ENCODE measurements at places on chromosomes 12 and 14.

GRCh38 chr14:100469632-100470522 is 117.3 kb downstream of the BEGAIN start:
- H3K27ac ChIP-seq = no peak overlapping the region
- H3K27me3 ChIP-seq = no peaks in the 10 kb centered on the region
- H3K36me3 ChIP-seq = no peaks in the 10 kb centered on the region
- H3K4me3 ChIP-seq = no peak overlapping the region
- DNase-seq = no peak

DNA sequence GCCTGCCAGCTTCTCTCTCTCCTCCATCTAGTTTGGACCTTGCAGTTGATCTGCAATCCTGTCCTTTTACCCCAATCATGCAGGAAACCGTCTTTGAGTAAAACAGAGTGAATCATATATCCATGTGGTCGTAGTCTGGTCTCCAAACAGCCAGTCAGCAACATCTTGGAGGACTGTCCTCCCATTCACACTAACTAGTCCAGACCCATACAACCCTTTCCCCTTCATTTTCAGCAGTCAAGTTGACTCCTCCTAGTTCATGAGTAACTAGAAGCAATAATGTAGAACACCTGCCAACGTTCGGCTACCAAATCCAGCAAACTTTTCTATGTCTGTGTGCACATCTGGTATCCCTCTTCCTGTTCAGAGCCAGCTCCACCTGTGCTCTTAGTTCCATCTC is 10.8 kb upstream of the BIN2 start:
- no peaks in the 10 kb centered on the region for H3K36me3 ChIP-seq
- no peak overlapping the region for H3K4me3 ChIP-seq
- H3K4me1 ChIP-seq = no peaks in the 10 kb centered on the region
- no peak for DNase-seq
- no peak overlapping the region for H3K27ac ChIP-seq
- no peaks in the 10 kb centered on the region for H3K27me3 ChIP-seq

DNA sequence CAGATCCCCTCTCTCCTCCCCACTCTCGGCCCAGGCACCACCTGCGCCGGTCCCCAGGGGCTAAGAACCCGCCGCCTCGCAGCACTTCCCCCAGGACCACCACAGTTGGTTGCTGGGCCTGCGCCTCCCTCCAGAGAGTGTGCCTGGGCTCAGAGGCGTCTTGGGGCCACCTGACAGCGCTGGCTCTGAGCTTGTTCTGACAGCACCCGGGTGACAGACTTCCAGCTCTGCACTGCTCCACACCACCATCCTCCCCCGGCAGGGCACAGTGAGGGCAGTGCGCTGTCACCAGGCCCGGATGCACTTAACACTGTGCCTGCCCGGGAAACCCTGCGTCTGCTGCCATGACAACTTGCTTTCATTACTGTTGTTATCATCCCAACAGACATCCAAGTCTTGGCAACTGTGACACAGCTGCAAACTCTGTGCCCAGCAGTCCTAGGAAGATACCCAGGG is 6.6 kb downstream of the BRF1 start:
- no peaks in the 10 kb centered on the region for H3K27me3 ChIP-seq
- no peak overlapping the region for H3K27ac ChIP-seq
- H3K4me1 ChIP-seq = no peaks in the 10 kb centered on the region
- no peak overlapping the region for H3K4me3 ChIP-seq
- no peak for DNase-seq

DNA sequence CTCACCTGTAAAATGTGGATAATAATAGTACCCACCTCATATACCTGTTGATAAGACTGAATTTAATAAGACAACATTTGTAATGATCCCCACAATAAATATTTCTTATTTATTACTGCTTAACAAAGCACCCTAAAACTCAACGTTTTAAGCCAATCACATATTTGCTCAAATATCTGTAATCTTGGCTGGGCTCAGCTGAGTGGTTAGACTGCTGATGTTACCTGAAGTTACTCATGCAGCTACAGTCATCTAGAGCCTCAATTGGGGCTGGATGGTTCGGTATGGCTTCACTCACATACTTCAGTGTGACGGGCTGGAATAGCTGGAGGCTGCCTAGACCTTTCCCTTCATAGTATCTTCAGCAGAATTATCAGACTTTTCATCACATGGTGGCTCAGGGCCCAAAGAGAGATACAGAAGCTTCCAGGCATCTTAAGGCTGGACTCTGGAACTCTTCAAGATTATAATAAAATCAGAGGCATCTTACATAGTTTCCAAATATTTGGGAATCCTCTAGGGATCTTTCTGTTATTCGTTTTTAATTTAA is 4.3 kb upstream of the OR5AU1 start:
- no peak overlapping the region for H3K27ac ChIP-seq
- peaks cover 2% of the 10 kb centered on the region for H3K27me3 ChIP-seq
- DNase-seq = no peak
- H3K36me3 ChIP-seq = no peaks in the 10 kb centered on the region
- H3K4me3 ChIP-seq = no peak overlapping the region

DNA sequence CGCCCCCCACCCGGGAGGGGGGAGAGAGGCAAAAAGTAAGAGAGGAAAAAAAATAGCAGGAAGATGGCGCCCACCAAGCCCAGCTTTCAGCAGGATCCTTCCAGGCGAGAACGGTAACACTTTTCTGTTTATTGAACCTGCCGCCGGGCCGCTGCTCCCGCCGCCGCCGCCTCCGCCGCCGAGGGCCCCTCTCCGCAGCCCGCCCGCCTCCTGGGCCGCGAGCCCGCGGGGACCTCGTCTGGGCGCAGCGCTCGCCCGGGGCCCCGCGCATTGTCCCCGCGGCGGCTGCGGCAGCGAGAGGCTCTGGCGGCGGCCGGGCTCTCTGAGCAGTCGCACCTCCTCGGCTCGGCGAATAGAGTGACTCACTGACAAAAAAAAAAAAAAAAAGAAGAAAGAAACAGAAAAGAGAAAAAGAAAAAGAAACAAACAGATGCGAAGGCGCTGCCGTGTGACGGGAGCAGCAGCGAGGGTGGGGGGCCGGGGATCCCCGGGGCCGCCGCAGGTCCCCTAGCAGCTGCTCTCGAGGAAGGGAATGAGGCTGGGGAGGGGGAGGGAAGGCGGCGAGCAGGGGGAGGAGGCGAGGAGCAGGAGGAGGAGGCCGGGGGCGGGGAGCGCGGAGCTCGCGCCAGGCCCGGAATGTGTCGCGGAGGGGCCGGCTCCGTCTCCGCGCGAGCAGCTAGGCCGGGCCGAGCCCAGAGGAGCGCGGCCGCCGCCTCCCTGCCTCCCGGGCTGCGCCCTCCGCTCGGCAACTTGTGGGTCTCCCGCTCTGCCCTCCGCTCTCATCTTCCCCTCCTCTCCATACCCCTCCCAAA is 781 bp downstream of the NPAS3 start:
- no peaks in the 10 kb centered on the region for H3K36me3 ChIP-seq
- no peaks in the 10 kb centered on the region for H3K27me3 ChIP-seq
- H3K27ac ChIP-seq = no peak overlapping the region

- H3K4me3 ChIP-seq = no peak overlapping the region
- no peak for DNase-seq
- no peaks in the 10 kb centered on the region for H3K4me1 ChIP-seq
- H3K27me3 ChIP-seq = peaks cover 1% of the 10 kb centered on the region
These were observed 69.8 kb downstream of the HMGA2 start for GRCh38 chr12:65894088-65894487.

GRCh38 chr14:103091041-103091882 is 3.3 kb upstream of the EXOC3L4 start:
- DNase-seq = no peak
- H3K27me3 ChIP-seq = no peaks in the 10 kb centered on the region
- H3K4me1 ChIP-seq = no peaks in the 10 kb centered on the region
- no peak overlapping the region for H3K27ac ChIP-seq
- no peaks in the 10 kb centered on the region for H3K36me3 ChIP-seq
- no peak overlapping the region for H3K4me3 ChIP-seq

DNA sequence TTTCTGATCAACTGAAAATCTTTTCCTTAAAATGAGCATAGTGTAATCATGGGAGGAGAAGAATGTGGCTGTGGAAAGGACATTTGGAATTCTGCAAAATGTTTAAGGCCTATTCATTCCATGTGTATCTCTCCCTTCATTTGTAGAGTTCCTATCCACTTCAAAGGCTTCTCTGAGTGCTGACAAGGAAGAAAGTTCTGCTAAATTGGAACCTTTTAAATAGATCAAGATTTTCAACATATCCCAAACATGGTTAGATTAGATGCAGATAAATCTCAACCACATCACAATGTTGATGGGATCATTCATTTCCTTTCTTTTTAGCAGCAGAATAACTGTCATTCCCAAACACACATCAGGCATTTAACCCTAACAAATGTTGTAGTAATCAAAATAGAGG is 28.4 kb upstream of the SIX1 start:
- no peak overlapping the region for H3K27ac ChIP-seq
- H3K4me1 ChIP-seq = no peaks in the 10 kb centered on the region

DNA sequence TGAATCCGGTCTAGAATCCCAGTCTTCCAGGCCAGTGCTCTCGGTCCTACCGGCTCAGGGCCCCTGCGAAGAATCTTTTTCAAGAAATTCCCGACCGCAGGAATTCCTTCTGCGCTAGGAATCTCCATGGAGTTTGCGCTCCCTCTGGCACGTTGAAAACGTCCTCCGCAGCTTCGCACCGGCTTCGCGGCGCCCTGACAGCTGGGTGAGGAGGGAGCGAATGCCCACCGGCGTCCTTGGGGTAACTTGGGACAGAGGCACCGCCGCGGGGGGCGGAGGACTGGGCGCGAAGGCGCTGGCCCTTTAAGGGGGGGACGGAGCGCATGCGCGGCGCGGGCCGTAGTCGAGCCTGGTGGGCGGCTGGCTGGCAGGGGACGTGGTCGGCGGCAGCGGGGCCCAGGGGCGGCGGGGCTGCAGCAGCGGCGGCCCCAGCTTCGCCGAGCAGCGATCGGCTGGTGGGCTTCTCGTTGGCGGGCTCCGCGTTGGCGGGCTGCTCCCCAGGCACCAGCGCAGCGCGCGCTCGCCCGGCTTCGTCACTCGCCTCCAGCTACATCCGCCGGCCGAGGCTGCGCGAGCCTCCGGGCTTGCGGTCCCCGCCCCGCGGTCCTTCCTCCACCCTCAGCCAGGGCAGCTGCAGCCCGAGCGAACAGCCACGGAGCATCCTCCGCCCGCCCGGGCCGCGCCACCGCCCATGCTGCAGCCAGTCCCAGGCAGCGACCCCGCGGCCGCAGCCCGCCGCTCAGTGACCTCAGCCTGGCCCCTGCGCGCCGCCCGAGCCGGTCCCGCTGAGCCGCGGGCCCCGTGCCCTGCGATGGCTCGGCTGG is at the start of gene VASH1:
Gene VASH1, plus strand, starts transcription at position 333 of the 824 bp plus-strand sequence. CDS start 1,354 bp downstream, outside the sequence.
- peak within 1 kb of the TSS; percentile 79 for H3K4me3 ChIP-seq
- no peak within 1 kb of the TSS for H3K27ac ChIP-seq
- H3K27me3 ChIP-seq = no peaks in the 10 kb centered on the region
- DNase-seq = peak; percentile 83
- no peaks in the 10 kb centered on the region for H3K36me3 ChIP-seq
- no peaks in the 10 kb centered on the region for H3K4me1 ChIP-seq

GRCh38 chr14:45249856-45250575 is 3.0 kb downstream of the MIS18BP1 start:
- no peak for DNase-seq
- no peak overlapping the region for H3K27ac ChIP-seq
- H3K4me1 ChIP-seq = no peaks in the 10 kb centered on the region
- H3K4me3 ChIP-seq = no peak overlapping the region
- no peaks in the 10 kb centered on the region for H3K27me3 ChIP-seq

GRCh38 chr14:23895053-23895419 is 58.5 kb upstream of the DHRS4 start:
- H3K4me3 ChIP-seq = no peak overlapping the region
- H3K27ac ChIP-seq = no peak overlapping the region
- no peaks in the 10 kb centered on the region for H3K27me3 ChIP-seq
- H3K4me1 ChIP-seq = no peaks in the 10 kb centered on the region
- no peaks in the 10 kb centered on the region for H3K36me3 ChIP-seq
- no peak for DNase-seq

DNA sequence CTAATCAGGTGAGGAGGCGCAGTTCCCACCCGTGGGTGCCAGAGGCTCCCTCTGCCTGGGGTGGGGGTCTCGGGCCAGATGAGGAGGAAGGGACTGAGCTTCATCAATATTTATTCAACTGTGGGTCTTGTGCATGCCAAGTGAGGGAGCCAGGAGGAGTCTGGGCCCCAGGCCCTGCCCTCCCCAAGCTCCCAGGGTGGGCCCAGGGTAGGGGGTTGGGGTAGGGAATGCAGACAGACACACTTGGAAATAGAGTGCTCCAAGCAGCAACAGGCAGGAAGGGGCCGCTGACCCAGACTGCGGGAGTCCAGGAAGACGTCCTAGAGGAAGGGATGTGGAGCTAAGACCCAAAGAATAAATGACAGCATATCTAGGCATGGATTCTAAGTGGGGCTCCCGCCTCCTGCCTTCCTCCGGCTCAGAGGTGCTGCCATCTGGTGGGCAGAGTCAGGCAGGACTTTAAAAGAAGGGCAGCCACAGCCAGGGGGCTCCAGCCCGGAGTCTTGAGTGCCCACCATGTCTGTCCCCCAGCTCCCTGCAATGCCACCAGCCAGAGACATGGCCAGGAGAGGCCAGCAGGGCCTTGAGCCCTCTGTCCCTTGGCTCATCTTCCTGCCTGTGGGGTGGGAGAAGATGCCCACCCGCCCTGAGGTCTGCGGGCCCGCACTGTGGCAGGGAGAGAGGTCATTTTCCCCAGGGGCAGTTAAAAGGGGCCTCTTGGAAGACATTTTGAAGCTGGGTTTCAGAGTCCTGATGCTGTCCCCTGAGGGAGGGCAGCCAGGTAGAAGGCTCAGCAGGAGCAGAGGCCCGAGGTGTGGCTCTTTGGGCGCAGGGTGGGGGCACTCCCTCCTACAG is 70.1 kb downstream of the PHETA1 start:
- H3K4me1 ChIP-seq = no peaks in the 10 kb centered on the region
- H3K27me3 ChIP-seq = no peaks in the 10 kb centered on the region
- H3K27ac ChIP-seq = no peak overlapping the region
- DNase-seq = no peak

- DNase-seq = no peak
- no peak overlapping the region for H3K4me3 ChIP-seq
- H3K27ac ChIP-seq = no peak overlapping the region
- H3K27me3 ChIP-seq = no peaks in the 10 kb centered on the region
These were observed 19.6 kb downstream of the NOC4L start for GRCh38 chr12:132163911-132164288.

GRCh38 chr12:100331871-100332270 is 25.0 kb upstream of the SLC17A8 start:
- no peaks in the 10 kb centered on the region for H3K27me3 ChIP-seq
- H3K36me3 ChIP-seq = peaks cover 4% of the 10 kb centered on the region
- no peak overlapping the region for H3K27ac ChIP-seq
- no peak overlapping the region for H3K4me3 ChIP-seq
- H3K4me1 ChIP-seq = no peaks in the 10 kb centered on the region
- no peak for DNase-seq

GRCh38 chr12:122004633-122005071 is 17.0 kb upstream of the BCL7A start:
- peaks cover 2% of the 10 kb centered on the region for H3K4me1 ChIP-seq
- DNase-seq = peak; percentile 51
- no peaks in the 10 kb centered on the region for H3K27me3 ChIP-seq
- peak overlapping the region; percentile 97 for H3K27ac ChIP-seq

GRCh38 chr14:89367779-89368120 is 49.3 kb downstream of the FOXN3 start:
- H3K27me3 ChIP-seq = no peaks in the 10 kb centered on the region
- peaks cover 6% of the 10 kb centered on the region for H3K4me1 ChIP-seq
- no peaks in the 10 kb centered on the region for H3K36me3 ChIP-seq
- H3K27ac ChIP-seq = peak overlapping the region; percentile 6
- no peak for DNase-seq
